ENCODE measurements at places on chromosomes 1 and 21.

- DNase-seq: no peak
- no peaks in the 10 kb centered on the region for H3K27me3 ChIP-seq
- H3K4me3 ChIP-seq: no peak overlapping the region
- H3K4me1 ChIP-seq: peaks cover 30% of the 10 kb centered on the region
- no peak overlapping the region for H3K27ac ChIP-seq
- no peaks in the 10 kb centered on the region for H3K36me3 ChIP-seq
Measured at GRCh38 chr1:225607355-225607754, 45.6 kb downstream of the ENAH start.

- DNase-seq: no peak
- H3K27me3 ChIP-seq: no peaks in the 10 kb centered on the region
- peaks cover 19% of the 10 kb centered on the region for H3K4me1 ChIP-seq
- H3K36me3 ChIP-seq: no peaks in the 10 kb centered on the region
- no peak overlapping the region for H3K27ac ChIP-seq
Measured at GRCh38 chr1:223832637-223832943, 13.2 kb downstream of the TP53BP2 start.

DNA sequence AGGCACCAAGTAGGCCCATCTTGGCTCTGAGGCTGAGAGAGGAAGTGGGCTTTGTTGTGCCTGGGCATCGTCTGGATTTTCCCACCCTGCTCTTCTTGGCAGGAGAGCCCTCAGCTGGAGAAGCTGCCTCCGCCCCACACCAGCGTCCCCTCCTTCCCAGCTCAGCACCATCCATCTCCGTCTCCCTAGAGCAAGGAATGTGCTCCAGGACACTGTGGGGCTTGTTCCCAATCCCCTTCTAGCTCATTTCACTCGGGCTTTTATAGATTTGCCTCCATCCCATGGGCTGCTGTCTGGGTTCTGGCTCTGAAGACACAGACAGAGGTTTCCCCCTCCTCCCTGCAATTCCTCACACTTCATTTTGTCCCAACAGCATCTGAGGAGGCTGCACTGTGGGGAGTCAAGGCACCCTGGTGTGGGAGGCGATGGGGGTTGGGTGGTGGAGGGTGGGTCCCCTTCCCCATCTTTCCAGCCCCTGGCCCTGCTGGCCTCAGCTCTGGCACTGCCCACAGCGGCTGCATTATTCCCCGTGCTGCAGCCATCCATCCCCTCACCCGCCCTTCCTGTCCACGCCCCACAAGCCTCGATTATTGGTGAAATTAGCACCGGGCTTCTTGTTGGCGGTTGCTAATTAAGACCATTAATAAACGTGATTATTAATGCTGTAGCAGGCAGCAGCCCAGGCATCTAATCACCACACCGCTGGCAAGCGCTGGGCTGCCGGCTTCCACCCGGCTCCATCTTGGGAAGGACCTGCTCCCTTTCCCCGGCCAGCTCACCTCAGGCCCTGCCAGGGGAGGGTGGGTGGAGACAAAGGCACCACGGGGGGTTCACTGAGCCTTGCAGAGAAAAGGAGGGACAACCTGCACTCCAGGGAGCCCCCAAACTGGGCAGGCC lies 21.7 kb downstream of the RHBG start:
- no peak overlapping the region for H3K27ac ChIP-seq
- no peaks in the 10 kb centered on the region for H3K4me1 ChIP-seq
- no peaks in the 10 kb centered on the region for H3K27me3 ChIP-seq

GRCh38 chr1:2233997-2234761 lies 6.1 kb downstream of the SKI start:
- no peaks in the 10 kb centered on the region for H3K36me3 ChIP-seq
- H3K4me3 ChIP-seq: no peak overlapping the region
- H3K27ac ChIP-seq: no peak overlapping the region
- no peaks in the 10 kb centered on the region for H3K4me1 ChIP-seq
- DNase-seq: no peak
- H3K27me3 ChIP-seq: no peaks in the 10 kb centered on the region

GRCh38 chr1:43197343-43198127 lies 25.4 kb downstream of the CFAP57 start:
- no peak overlapping the region for H3K4me3 ChIP-seq
- no peak for DNase-seq
- no peaks in the 10 kb centered on the region for H3K36me3 ChIP-seq

DNA sequence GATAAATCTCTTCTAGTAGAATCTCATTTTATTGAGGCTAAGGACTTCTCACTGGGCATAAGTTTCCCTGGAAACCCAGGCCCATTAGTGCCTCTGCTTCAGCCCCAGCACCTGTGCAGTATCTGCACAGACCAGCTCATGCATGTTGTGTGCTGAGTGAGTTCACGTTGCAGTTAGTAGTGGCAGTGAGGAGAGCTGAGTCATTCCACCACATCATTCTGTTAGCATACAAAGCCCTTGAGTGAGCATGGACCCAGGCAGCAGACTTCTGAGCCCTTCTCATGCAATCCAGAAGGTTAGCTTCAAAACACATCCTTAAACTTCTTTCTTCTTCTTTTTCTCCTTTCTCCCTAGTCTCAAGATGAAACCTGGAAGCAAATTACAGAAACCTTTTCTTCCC lies 45.8 kb upstream of the NTPCR start:
- DNase-seq: no peak
- no peaks in the 10 kb centered on the region for H3K27me3 ChIP-seq
- peaks cover 50% of the 10 kb centered on the region for H3K4me1 ChIP-seq
- no peaks in the 10 kb centered on the region for H3K36me3 ChIP-seq
- H3K4me3 ChIP-seq: no peak overlapping the region

Measured in Caco-2 (cell line).